Naive thymus-derived CD8-positive, alpha-beta T cell (primary cell): ENCODE measurements at places on chromosomes 7 and 10.

- no peak for DNase-seq
Observed at GRCh38 chr10:122302315-122302714, 31.2 kb downstream of the BTBD16 start.

DNA sequence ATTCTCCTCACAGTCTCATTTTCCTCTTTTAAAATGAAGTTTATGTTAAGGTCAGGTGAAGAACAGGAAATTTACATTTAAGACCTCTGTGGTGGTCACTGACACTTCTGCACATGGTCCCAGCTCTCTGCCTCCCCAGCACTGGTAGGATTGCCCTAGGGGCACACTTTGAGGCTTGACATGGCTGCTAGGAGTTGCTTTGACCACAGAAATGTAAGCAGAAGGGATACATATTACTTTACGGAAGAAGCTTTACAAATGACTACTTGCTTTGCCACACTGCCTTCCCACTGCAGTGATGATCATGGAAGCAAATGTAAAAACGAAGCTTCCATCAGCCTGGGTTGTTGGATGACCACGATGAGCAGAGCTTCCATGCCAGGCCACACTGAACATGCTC is 53.1 kb upstream of the RSU1 start:
- no peak for DNase-seq

- DNase-seq: no peak
Observed at GRCh38 chr10:115606741-115607140, 513.6 kb downstream of the ATRNL1 start.

GRCh38 chr10:60513281-60513680 is 123.6 kb upstream of the ANK3 start:
- DNase-seq: no peak

- DNase-seq: no peak
Observed at GRCh38 chr10:43064331-43065075, 12.4 kb upstream of the RET start.

DNA sequence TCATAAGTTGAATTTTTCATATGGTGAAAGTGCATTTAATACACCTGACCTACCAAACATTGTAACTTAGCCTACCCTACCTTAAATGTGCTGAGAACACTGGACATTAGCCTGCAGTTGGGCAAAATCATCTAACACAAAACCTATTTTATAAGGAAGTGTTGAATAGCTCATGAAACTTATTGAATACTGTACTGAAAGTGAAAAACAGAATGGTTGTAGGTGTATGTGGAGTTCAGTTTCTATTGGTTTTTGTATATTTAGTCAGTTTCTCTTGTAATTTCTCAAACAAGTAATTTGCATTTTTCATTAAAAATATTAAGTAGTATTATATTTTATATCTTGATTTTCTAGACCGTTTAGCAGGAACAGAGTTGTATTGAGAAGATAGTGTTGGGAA is 15.3 kb downstream of the CCDC7 start:
- no peak for DNase-seq

DNA sequence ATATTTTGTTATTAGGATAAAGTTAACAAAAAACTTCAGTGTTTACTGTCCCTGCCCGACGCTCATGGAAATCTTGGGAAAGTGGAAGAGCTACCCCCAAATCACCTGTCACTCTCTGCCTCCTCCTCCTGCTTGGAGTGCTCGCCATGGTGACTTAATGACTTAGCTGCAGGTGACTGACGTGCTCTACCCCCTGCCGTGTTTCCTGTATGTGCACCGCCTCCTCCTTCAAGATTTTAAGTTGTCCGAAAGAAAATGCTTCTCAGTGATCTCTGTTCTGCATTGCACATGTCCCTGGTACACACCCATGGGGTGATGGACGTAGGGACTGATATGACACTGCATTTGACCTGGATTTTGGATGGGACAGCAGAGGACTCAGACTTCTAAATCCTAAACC is 338.8 kb upstream of the SHH start:
- DNase-seq: no peak

GRCh38 chr10:44053391-44053790 is 331.5 kb downstream of the CXCL12 start:
- DNase-seq: no peak
